ENCODE measurements at places on chromosomes 12 and 14.

GRCh38 chr12:89731614-89732013 is 23.0 kb upstream of the ATP2B1 start:
- no peak for DNase-seq

DNA sequence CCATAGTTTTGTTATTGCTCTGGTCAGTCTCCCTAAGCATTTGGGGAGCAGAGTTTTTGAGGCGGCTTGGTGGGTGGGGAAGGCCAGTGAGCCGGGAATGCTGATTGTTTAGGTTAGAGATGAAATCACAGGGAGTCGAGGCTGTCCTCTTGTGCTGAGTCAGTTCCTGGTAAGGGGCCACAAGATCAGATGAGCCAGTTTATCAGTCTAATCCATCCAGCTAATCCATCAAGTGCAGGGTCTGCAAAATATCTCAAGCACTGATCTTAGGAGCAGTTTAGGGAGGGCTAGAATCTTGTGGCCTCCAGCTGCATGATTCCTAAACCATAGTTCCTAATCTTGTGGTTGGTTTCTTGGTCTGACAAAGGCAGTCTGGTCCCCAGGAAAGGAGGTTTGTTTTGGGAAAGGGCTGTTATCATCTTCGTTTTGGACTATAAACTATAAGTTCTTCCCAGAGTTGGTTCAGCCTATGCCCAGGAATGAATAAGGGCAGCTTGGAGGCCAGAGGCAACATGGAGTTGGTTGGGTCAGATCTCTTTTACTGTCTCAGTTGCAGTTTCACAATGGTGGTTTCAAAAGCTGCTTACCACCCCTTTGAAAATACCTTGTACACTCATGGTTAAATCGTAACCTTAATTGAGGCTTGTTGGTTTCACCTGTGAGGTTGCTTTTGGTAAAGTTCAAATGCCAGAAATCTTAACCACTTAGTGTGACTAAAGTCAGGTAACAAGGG is 33.6 kb upstream of the HIGD1C start:
- DNase-seq: no peak

- no peak for DNase-seq
These were observed 223.4 kb upstream of the AMIGO2 start for GRCh38 chr12:47303207-47303606.

GRCh38 chr12:90832427-90832826 is 122.5 kb downstream of the CCER1 start:
- no peak for DNase-seq

DNA sequence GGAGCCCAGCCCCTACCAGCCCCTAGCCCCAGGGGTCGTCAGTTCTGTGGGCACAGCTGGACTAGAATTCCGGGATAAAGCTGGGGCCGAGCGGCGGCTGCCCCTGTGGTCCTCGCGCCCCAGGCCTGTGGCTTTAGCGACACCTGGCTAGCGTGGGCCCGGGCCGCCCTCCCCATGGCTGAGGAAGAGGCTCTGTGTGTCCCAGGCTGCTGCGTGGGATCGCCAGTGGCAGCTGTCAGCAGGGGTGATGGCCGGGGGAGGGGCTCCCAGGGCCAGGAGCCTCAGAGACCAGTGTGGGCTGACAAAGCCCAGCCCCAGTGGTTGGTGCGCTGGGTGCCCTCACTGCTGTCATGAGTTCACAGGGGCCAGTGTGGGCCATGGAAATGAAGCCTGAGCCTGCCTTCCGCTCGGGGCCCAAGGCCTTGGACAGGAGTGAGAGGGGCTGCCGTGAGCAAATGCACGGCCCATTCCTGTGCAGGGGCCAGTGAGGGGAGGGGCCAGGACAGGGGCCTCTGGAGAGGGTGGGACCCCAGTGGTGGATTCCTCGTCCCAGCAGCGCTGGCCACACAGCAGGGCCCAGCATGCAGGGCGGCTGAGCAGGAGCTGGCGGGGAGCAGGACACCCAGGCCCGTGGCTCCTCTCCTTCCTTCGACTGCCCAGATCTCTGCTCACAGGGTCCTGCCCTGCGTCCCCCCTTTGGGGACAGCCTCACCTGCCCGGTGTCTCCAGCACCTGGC is 11.4 kb downstream of the FBRSL1 start:
- no peak for DNase-seq

- DNase-seq: no peak
These were observed 830 bp upstream of the LPCAT3 start for GRCh38 chr12:7019043-7019569.
